ENCODE measurements at places on chromosomes 13 and 19.

DNA sequence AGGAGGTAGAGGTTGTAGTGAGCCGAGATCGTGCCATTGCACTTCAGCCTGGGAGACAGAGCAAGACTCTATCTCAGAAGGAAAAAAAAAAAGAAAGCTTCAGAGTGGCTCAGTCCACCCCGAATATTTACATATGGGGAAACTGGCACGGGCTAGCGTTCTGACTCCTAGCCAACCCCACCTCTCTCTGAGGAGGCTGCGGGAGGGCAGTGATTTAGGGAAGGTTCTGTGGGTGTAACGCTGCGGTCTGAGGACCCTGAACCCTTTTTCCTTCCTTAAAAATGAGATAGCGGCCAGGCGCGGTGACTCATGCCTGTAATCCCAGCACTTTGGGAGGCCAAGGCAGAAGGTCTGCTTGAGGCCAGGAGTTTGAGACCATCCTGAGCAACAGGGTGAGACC is 5.0 kb downstream of the LRRC25 start:
- peak; percentile 72 for DNase-seq

GRCh38 chr13:66362485-66362884 is 867.7 kb downstream of the PCDH9 start:
- DNase-seq, result no peak

DNA sequence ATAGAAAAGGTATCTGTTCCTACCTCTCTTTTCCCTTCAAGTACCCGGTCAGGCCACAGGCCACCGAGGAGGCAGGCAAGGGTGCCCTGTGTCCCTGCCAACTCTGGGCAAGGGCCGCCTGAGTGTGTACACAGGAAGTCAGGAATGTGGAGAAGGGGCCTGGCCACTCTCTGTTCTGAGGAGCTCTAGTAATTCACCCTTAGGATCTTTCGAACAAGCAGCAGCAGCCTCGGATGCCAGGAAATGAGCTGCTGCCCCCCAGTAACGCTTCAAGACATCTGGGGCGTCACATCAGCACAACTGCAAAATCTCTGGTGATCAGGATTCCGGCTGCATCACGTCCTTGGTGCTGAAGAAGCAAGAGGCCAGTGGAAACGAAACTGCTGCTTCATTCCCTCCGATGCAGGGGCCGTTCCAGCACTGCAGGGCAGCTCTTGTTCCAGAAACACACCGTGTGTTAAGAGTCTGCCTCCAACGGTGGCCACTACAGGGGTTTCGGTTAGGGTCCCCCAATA is 2.0 kb downstream of the RAB20 start:
- DNase-seq, result no peak

- no peak for DNase-seq
These were observed 235.1 kb downstream of the UQCRFS1 start for GRCh38 chr19:28977826-28978225.

GRCh38 chr13:47036294-47037008 is 139.6 kb upstream of the HTR2A start:
- DNase-seq, result no peak

DNA sequence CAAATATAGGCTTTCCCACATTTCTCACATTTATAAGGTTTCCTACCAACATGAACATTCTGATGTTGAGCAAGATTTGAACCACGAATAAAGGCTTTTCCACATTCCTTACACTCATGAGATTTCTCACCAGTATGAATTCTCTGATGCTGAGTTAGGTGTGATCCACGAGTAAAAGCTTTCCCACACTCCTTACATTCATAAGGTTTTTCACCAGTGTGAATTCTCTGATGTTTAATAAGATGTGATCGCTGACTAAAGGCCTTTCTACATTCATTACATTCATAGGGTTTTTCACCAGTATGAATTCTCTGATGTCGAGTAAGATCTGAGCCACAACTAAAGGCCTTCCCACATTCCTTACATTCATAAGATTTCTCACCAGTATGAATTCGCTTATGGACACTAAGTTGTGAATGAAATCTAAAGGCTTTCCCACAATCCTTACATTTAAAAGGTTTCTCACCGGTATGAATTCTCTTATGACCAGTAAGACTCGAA is 19.0 kb downstream of the ZNF790 start:
- DNase-seq, result no peak

DNA sequence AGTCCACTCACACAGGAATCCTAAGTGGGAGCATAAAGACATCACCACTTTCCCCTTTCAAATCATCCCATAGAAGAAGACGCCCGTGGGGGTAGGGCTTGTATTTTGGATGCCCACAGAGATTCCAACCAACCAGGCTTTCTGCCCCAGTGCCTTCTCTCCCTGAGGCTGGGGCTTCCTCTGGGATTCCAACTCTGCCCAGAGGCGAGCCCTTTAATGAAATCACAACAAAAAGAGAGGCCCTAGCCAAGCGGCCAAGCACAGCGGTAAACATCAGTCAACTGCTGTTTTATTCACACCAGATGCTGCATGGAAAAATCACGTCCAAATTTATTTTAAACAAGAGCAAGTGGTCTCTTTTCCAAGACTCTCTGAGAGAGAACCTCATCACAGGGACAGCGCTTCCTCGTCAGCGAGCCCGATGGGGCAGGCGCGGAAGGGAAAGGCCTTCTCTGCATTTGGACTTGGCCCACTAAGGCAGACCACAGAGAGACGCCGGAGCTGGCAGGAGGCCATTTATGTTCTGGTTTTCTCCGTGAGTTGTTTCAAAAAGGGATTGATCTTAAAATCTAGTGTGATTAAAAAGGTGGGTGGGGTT is 31.5 kb downstream of the ADPRHL1 start:
- DNase-seq, result no peak

DNA sequence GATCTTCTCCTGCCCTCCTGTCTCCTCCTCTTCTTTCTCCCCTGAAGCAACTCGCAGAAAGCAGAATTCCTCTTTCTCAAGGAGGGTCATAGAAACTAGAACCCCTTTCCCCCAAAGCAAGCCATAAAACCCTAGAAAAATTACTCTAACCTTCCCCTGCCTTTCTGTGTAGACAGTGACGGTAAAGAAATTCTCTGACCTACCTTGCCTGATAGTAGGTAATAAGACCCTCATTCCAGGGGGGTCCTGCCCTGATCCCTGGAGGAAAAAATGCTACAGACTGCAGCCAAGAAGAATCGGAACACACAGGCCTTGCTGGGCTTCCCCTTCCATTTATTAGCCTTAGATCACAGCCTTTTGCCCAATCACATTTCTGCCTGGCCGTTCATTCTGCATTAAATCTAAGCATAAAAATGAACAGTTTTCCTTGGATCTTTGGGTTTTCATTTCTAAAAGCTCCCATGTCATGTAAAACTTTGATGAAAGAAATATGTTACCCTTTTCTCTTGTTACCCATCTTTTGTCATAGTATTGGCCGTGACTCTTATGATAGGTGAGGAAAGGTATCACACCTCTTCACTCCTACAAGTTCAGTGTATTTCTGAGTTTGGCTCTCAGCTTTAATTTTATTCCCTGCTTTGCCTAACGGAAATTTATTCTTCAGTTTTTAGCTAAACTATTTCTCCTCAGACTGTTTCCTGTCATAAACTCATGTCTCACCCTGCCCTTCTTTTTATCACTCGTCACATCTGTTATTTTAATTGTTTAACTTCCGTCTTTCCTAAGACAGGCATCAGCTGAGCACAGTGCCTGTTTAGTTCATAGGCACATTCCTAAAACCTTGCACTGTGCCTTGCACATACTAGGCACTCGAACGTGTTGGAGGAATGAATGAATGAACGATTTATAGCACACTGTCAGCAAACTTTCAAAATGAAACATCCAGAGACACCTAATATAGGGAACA is 20.4 kb upstream of the CPB2 start:
- no peak for DNase-seq

- DNase-seq, result no peak
These were observed 12.0 kb upstream of the ZNF274 start for GRCh38 chr19:58170860-58171259.

DNA sequence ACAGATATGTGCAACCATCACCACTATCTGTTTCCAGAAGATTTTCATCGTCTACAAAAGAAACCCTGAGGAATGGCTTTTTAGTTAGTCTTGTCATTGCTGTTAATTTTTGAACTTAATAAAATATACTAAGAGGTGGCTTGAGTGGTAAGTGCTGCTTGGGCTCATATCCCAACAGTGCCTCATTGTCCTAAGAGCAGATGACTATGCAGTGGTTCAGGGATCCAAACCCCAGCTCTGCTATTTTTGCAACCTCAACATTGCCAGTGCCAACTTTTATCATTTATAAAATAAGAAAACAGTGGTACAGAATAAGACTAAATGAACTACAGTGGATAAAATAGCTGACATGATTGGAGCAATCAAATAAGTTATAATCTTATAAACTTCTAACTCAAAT is 123.2 kb upstream of the SLC7A1 start:
- no peak for DNase-seq

GRCh38 chr13:109809216-109809932 is 23.0 kb upstream of the IRS2 start:
- no peak for DNase-seq

GRCh38 chr13:110245416-110245899 is 61.5 kb downstream of the COL4A1 start:
- DNase-seq, result no peak

GRCh38 chr19:48396016-48396823 is 2.8 kb downstream of the GRIN2D start:
- DNase-seq, result no peak

DNA sequence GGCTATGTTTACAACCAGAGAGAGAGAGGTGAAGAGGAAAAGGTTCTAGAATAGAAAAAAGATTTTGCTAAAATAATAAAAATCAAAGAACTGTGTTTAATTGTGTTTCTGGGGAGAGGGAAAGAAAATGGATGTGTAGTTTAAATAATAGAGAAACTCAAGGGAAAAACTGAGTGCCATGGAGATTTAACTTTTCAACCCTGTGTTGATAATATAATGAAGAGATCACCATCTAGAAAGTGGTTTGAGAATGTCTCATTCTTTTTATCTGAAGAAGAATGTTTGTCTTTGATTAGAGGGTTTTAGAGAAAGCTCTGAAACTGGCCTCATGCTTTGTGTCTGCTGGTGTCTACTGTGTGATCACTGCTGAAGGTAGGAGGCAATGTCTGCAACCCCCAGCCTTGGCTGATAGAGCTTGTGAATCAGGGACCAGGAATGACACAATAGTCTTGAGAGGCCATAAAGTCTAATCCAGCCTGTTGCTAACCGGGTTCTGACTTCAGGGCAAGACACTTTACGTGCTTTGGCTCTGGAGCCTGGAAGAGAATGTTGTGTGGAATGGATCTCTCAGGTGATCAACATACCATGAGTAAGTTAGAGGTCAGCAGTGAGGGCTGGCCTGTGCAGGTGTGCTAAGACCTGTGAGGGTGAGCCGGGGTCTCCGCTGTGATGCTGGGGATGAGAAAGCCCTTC is 5.4 kb downstream of the COL4A2 start:
- no peak for DNase-seq

- no peak for DNase-seq
These were observed 20.3 kb upstream of the TMTC4 start for GRCh38 chr13:100694722-100695508.

- no peak for DNase-seq
These were observed 2.8 kb downstream of the NAXD start for GRCh38 chr13:110618167-110618566.

DNA sequence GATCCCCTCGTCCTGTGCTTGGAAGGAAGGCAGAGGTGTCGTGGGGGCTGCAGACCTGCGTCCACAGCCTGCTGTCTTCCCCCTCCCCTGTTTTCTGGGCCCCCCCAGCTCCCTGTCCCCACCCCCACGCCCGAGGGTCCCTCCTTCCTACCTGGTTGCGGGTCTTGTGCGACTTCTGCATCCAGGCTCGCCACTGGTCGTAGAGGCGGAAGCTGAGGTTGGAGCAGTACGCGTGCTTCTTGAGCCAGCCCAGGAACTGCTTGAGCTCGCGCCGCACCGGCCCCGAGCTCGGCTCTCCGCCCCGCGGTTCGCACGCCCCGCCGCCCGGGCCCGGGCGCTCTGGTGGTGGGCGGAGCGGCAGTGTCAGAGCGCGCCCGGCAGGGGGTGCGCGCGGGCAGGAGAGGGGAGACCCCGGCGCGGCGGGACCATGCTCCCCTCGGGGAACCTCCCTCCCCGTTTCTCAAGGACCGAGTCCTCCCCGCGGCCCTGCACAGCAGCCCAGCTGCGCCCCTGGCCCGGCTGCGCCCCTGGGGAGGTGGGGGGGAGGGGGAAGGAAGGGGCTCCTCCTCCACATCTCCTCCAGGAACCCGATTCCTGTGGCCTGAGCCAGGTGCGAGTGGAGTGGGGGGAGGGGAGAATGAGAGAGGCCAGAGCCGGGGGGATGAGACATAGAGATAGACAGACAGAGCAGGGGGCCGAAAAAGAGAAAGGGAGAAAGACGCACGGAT is 5.7 kb downstream of the REX1BD start:
- DNase-seq, result peak; percentile 72

DNA sequence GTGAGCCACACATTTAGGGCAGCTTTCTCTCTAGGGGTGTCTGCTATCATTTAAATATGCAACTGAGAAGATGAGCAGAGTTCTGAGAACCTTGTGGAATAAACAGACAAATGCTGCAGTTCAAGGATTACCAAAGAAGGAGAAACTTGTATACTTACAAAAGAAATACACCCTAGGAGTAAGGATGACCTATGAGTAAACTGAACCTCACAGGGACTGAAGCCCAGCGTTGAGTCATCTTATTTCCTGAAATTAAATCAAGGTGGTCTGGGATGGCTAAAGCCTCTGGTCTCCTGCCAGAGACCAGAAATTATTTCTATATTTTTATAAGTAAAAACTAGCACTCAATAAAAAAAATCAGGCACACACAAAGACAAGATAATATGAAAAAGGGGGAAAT is 40.1 kb downstream of the FAM216B start:
- no peak for DNase-seq

All from CD4-positive, alpha-beta T cell treated with Interferon gamma for 1 hour (primary cell).